Heart left ventricle (tissue), 16 donors: ENCODE measurements at places on chromosomes 4 and X. TPM values are rescaled to one million over a fixed set of nuclear protein-coding genes. Genes with fewer than 3 reads are reported as not detected.

DNA sequence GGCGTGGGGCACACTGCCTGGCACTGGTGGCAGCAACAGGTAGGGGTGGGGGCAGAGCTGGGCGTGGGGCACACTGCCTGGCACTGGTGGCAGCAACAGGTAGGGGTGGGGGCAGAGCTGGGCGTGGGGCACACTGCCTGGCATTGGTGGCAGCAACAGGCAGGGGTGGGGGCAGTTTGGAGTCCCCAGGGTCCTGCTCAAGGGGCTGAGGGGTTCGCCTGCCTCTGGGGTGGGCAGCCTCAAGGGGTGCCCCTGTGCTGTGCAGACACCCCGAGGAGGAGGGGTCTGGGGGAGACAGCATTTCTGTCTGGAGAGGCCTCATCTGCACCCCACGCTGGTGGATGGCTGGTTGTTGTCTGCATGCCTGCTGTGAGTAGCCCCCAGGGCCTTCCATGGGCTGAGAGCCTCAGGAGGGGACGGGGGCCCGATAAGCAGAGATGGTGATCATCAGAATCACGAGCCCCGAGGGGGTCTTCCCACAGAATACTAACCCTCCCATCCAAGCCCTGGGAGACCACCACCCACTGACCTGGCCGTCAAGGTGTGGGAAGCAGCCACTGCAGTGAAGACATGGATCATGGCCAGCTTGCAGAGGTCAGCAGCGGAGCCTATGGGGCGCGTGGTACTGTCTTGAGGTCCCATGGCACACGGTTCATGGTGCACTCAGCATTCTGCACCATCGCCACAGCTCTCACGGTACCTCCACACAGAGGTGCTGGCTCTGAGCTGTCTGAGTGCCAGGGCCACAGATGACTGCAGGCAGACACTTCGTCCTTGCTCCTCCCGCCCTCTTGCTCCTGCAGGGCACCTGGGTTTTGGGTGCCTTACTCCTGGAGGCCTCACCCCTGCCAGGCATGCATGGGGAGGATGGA lies 21.5 kb downstream of the NAT8L start:
- no peak for DNase-seq

DNA sequence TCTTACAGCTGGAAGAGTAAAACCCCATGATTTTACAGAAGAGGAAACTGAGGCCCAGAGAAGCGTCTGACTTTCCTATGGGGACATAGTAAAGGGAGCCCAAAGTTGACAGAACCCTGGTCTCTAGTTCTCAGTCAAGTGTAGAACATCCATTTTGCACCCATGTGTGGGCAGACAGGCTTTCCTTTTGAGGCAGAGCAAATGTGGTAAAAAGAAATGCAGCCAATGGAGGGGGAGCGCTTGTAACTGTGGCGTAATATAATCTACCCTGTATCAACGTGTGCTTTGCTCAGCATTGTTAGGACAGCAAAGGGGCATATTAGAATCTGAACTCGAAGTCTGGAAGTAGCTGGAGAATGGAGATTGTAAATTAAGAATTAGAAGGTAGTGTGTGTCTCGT lies 8.8 kb downstream of the MAMLD1 start:
- no peak for DNase-seq

DNA sequence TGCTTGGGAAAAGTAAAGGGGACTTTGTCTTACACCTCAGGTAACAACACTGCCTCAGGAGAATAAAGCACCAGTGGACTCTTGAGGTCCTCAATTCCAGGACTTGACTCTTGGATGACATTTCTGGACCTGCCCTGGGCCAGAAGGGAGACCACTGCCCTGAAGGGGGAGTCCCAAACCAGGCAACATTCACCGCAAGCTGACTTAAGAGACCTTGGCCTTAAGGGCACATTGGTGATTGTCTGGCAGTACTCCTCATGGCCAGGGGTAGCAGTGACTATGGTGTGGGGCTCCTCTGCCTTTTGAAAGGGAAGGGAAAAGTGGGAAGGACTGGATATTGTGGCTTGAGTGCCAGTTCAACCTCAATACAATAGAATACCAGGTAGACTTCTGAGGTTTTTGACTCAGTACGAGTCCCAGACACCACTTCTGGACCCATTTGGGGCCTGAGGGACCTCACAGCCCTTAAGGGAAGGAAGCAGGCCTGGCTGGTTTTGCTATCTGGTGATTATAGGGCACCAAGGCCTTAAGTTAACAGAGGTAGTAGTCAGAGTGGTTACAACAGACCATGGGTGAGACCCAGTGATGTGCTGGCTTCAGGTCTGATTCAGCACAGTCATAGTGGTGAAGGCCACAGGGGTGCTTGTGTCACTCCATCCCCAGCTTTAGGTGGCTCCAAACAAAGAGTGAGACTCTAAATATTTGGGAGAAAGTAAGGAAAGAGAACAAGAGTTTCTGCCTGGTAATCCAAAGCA lies 121.2 kb upstream of the TET2 start:
- no peak for DNase-seq

ITGB1BP2 gene
- polyA plus RNA-seq, result 91.7 TPM

USP26 gene
- not detected for polyA plus RNA-seq

RPA4 gene
- polyA plus RNA-seq, result 0.19 TPM

ARMCX1 gene
- 15.2 TPM for polyA plus RNA-seq
